Activated gamma-delta T cell treated with Interleukin-2 at 50 U/mL for 16 hours (primary cell): ENCODE measurements at places on chromosomes 7 and 10.

DNA sequence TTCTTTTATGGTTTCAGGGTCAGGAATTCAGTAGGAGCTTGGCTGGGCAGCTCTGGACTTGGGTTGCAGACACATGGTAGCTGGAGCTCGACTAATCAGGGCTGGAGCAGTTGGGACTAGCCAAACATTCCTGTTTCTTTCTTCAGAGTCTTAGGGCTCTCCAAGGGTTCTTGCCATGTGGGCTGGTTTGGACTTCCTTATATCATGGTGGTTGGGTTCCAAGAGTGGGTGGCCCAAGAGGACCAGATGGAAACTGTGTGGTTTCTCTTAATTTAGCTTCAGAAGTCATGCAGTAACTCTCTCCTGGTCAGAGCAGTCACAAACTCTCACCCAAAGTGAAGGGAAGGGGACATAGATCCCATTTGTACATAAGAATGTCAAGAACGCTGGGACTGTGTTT is 270.1 kb upstream of the FZD1 start:
- no peak for DNase-seq

DNA sequence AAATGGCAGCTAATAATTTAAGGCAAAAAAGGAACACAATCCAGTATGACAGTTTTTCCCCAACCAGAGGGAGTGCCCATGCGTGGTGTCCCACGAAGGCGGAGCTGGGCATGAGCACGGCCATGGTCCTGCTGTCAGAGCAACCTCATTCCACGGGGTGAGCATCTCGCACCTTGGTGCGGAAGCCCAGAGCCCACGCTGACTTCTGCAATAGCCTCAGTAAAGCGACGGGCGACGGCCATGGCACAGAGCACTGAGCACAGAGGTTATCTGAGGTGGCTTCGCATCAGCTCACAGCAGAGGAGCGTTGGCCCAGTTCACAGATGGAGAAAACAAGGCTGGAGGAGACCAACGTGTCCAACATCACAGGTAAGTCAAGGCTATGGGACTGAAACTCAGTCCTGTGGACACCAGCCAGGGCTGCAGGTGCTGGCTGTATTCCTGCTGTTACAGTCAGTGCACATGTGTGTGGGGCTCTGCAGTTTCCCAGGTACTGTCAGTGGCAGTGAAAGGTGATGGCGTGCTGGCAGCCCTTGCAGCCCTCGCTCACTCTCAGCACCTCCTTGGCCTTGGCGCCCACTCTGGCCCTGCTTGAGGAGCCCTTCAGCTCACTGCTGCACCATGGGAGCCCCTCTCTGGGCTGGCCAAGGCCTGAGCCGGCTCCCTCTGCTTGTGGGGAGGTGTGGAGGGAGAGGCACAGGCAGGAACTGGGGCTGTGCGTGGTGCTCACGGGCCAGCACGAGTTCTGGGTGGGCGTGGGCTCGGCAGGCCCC is 525.6 kb downstream of the PTPRN2 start:
- no peak for DNase-seq

- DNase-seq, result peak; percentile 22
These were observed 13.1 kb upstream of the SGMS1 start for GRCh38 chr10:50636618-50637579.

- no peak for DNase-seq
These were observed 34.0 kb downstream of the CUL2 start for GRCh38 chr10:35056133-35056532.

DNA sequence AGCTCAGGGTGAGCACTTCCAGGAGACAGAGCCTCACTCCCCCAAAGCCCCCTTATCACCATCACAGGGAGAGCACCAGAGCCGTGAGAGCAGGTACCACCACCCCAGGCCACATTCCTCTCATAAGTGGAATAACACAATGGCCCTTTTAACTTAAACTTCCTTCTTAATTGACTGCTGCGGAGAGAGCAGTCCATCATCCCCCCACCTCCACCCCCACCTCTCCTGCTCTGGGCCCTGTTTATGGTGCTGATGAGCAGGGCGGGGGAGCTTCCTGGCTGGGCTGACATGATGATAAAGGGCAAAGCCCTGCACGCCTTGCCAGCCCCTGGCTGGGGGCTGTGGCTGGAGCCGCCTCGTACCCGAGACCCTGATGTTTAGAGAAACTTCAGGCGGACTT is 81.4 kb upstream of the PODXL start:
- no peak for DNase-seq

GRCh38 chr7:148084138-148084537 is 506.4 kb upstream of the C7orf33 start:
- DNase-seq, result no peak

- no peak for DNase-seq
These were observed 44.6 kb downstream of the MTERF1 start for GRCh38 chr7:91835826-91836368.

DNA sequence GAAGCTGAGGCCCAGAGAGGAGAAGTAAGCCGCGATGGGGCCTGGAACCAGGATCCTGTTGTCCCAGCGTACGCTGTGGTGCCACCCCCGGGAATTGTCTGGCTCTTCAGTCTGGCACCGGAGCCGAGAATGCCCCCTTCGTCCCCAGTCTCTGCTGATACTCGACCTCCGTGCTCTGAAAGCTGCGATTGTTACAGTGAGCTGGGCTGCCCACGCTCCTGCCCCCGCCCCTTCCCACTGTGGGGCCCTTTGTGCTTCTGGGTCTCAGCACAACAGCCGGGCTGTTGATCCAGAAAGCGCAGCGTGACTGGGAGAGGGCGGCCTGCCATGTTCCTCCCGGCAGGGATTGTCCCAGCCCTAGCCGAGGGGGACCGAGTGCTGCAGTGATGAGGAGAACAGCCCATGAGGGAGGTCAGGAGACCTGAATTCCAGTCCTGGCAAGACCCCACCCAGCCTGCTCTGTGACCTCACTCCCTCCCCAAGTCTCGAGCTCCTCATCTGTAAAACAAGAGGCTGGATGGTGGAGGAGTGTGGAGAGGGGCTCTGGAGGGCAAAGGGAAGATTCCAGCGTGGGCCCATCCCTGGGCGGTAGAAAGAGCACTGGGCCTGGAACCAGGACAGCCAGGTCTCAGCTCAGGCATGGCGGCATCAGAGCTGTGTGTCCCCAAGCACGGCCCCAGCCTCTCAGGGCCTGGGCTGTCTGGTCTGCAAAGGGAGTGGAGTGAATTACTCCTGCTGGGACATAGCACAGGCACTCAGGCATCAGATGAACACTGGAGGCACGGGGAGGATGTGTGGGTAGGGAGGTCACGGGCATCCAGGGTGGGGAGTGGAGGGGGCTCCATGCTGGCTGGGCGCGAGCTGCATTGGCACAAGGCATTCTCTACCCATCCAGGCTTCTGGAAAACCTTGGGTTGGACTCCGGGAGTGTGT is 43.6 kb downstream of the TSPAN15 start:
- no peak for DNase-seq

- DNase-seq, result no peak
These were observed 10.8 kb upstream of the PVRIG start for GRCh38 chr7:100208911-100209408.

DNA sequence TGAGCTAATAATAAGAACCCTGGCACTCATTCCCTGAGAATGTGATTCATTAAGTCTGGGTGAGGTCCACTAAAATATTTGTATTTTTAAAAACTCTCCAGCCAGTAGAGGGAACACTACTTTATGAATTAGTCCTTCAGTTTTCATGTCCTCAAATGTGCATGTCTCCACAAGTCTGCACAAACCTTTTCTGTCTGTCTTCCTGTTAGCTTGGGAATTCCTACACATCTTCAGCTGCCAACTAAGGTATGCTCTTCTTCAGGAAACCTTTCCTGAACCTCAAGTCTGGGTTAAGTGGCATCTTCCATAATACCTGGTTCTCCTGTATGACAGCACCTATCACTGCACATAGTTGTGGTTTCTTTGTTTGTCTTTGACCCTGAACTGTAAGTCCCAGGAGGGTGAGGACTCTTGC is 119.6 kb upstream of the MKX start:
- DNase-seq, result no peak

GRCh38 chr7:128310499-128310898 is 33.2 kb downstream of the RBM28 start:
- DNase-seq, result no peak

DNA sequence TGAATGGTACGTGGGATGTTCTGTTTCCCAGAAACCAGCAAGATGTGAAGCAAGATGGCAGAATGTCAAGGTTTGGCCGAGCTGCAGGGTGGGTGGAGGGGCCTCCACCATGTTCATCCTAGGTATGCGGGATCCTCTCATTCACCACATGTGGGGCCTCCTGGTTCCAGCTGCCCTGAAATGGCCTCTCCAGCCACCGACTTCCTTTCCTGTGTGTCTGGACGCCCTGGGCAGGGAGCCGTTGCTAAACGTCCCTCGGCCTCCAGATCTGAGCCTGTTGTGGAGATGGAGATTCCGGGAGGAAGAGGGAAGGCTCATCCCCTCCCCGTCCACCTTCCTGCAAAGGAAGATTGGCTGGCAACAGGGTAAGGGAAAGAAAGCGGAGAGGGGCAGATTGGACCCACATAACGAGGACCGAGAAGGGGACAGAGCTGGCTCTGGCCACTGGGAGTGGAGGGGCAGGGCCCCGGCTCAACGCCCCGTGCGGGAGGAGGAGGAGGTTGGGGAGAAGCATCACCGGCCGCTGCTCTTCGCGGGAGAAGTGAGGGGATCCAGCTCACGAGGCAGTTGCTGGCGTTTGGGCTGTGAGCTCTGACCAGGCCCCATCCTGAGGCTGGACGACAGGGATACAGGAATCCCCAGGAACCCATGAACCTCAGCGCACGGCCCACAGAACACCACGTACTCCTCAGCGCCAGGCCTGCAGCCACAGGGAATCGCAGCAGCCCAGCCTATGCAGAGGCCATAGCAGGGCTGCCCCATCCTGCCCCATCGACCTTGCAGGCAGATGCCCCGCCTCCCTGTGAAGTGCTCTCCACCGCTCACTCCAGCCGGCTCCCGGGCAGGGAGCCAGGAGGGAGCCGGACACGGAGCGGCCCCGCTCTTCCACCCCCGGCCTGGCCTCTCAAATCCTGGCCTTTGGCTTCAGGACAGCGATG is 98.3 kb downstream of the FOXL3 start:
- no peak for DNase-seq

DNA sequence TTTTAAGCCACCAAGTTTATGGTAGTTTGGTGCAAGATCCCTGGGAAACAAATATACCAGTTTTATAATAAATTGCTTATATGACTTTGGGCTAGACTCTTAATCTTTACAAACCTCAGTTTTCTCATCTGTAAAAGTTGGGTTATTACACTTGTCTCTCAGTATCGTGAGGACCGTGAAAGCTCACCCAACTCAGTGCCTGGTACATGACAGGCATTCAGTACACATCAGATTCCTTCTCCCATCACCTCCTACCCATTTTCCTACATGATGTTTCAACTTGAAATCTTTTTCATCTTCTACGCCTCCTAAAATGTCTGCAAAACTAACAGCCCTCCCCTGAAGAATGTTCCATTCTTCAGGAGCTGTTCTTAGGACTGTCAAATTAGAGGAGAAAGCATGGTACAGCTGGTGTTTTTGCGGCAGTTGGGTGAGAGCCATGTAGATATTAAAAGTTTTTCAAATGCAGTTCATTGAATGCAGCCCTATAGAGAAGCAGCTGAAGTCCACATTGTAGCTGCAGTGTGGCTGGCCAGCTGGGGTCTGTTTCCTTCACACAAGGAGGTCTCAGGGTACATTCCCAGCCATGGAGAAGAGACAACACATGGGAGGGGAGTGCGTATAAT is 812.8 kb downstream of the LRMDA start:
- no peak for DNase-seq

GRCh38 chr7:134083766-134084487 is 43.2 kb upstream of the LRGUK start:
- no peak for DNase-seq

DNA sequence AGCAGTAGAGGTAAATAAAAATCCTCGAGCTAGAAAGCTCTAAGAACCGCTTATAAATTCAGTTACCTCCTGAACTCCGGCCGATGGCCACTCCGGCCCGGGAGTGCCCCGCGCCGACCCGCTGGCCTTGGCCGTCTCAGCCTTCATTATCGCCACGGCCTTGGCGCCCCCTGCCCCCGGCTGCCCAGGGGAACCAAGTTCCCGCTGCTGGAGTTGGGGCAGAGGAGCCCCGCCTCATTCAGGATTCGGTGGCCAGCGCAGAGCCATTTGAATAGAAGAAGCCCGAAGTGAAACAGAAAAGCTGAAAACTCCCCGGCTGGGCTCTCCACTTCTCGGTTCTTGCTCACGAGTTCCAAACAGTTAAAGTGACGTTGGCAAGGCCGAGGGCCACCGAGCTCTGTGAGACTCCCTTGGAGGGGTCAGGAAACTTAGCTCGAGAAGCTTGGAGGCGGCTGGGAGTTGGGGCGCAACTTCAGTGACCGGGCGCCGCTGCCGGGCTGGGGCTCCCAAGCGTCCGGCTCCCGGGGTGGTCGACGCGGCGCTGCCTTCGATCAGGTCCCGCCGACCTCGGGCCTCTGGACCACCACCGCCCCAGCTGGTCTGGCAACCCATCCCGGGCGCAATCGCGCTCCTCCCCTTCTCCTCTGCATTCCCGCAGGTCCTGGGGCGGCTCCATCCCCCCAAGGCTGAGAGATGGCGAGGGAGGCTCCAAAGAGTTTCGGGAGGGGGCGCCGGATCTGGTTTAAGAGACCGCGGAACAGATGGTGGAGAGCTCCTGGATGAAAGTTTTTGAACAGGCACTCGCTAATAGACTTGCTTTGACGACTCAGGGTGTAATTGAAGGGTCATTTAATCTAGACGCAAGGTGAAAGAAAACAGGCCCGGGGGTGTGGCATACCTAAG is 5.8 kb upstream of the FEZF1 start:
- no peak for DNase-seq

- DNase-seq, result no peak
These were observed 26.5 kb downstream of the VWA2 start for GRCh38 chr10:114265392-114266053.

- no peak for DNase-seq
These were observed 45.5 kb downstream of the MYOF start for GRCh38 chr10:93436591-93437085.

DNA sequence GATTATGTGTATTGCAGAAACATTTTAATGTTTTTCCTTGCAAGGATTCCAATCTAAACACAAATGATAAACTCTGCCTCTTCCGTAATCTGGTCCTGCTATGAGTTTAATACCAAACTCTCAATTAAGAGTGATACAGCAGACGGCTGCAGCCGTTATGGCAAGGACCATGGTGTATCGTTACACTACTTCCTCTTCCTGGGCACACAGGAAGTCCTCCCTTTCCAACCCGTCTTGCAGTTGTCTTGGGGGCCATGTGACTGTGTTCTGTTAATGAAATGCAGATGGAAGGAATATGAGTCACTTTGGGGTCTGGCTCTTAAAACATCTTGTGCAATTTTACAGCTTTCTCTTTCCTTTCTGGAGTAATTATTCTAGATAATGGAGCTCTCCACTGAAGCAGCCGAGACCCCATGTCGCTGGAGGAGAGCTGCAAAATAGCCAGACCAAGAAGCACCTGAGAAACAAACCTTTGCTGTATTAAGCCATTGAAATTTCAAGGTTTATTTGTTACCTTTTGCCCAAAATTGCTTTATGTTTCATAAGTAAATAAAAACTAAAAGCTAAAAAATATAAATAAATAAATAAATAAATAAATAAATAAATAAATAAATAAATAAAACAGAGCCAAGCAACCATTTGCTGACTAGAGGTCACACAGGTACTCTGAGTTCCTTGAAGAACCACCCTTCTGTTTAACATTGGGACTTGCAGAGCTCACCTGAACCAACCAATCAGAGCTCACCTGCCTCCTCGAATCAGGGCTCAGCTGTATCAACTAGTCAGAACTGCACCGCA is 74.7 kb downstream of the FRMPD2 start:
- no peak for DNase-seq
